PC-3 (cell line): ENCODE measurements at places on chromosomes 4 and X.

GRCh38 chr4:56185901-56186300 is 201.4 kb downstream of the AASDH start:
- no peaks in the 10 kb centered on the region for H3K36me3 ChIP-seq
- 0 out of 2 replicates have a peak, but pooled peaks cover 3% of the 10 kb centered on the region for H3K27me3 ChIP-seq
- H3K4me1 ChIP-seq: no peaks in the 10 kb centered on the region
- no peak for DNase-seq
- no peak overlapping the region for H3K27ac ChIP-seq
- no peak overlapping the region for H3K4me3 ChIP-seq

- peak within 1 kb of the TSS; percentile 79 for H3K4me3 ChIP-seq
- H3K4me1 ChIP-seq: peaks cover 11% of the 10 kb centered on the region
- H3K27me3 ChIP-seq: no peaks in the 10 kb centered on the region
Measured at GRCh38 chr4:158209825-158210807, at the start of gene TMEM144. TMEM144 (plus strand) TSS chr4:158210486; CDS start chr4:158212668, 2,182 bp downstream.

- no peak for DNase-seq
- no peak overlapping the region for H3K27ac ChIP-seq
- H3K36me3 ChIP-seq: no peaks in the 10 kb centered on the region
- no peaks in the 10 kb centered on the region for H3K27me3 ChIP-seq
- no peaks in the 10 kb centered on the region for H3K4me1 ChIP-seq
- no peak overlapping the region for H3K4me3 ChIP-seq
Measured at GRCh38 chrX:134745636-134746409, 87.6 kb upstream of the PLAC1 start.

DNA sequence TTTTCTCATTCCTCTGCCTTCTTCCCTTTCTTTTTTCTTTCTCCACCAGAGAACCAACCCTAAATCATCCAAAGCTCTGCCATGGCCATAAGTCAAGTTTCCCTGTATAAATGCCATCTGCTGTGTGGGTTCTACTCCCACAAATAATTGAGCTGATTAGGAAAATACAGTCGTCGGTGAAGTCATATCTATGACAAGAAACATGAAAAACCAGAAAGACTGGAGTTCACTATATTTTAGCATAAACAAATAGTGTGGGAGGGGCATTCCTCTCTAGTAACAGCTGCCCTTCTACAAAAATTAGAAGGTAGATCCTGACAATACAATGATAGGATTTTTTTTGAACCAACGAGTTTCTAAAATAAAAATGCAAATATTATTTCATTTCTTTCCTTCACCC is 48.8 kb downstream of the SPOCK3 start:
- no peak overlapping the region for H3K27ac ChIP-seq
- H3K27me3 ChIP-seq: no peaks in the 10 kb centered on the region
- no peaks in the 10 kb centered on the region for H3K36me3 ChIP-seq
- H3K4me3 ChIP-seq: no peak overlapping the region
- DNase-seq: peak; percentile 64
- peaks cover 14% of the 10 kb centered on the region for H3K4me1 ChIP-seq

DNA sequence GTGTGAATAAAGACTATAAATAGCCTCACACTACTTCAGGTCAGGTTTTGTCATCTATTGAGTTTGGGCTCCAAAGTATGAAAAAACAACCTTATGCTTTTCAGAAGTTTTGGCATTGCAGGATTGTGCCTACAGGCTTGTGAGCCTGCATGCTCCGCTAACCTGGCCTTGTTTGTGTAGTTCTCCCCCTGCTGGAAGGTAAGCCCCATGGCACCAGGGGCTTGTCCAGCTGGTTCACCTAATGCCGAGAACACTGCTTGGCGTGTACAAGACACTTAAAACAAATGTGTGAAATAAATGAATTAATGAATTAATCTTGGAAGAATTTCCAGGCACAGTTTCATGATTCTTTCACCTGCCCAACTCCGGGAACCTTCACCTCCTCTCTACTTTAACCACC is 1.8 kb upstream of the HSD17B10 start:
- peak; percentile 77 for DNase-seq
- H3K27ac ChIP-seq: no peak overlapping the region
- H3K36me3 ChIP-seq: peaks cover 8% of the 10 kb centered on the region
- H3K27me3 ChIP-seq: no peaks in the 10 kb centered on the region
